RKO (cell line): ENCODE measurements at places on chromosomes 13 and 19.

- DNase-seq = no peak
Measured at GRCh38 chr13:103757361-103757760, 691.1 kb upstream of the SLC10A2 start.

DNA sequence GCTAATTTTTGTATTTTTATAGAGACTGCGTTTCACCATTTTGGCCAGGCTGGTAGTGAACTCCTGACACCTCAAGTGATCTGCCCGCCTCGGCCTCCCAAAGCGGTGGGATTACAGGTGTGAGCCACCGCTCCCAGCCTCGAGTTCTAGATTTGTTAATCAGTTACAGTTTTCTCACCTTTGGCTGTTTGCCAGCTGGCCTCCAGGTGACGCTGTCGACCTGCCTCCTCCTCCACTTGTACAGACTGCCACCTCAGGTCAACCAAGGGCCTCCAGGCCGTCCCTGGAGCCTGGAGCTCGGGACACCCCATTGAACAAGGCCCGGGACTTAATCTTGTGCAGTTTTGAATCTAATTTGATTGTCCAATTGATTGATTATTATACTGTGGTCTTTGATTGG lies 45.5 kb downstream of the IER2 start:
- no peak for DNase-seq

DNA sequence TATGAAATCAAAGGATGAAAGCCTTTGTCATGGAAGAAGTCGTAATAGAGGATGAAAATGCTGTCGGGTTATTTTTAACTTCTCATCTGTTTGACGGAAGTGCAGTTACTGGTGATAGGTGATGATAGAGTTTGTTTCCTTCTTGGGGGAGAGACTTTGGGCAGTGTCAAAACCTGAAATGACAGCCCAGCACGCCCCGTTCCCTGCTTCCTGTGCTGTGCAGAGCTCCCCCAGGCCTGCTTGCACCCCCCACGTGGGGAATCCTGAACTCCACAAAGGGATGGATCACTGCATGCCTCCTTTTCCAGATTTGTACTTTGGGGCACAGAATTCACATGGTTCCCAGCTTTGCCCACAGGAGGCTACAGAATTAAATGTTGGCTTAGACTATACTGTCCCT lies 102.7 kb downstream of the ATP11A start:
- DNase-seq = no peak

DNA sequence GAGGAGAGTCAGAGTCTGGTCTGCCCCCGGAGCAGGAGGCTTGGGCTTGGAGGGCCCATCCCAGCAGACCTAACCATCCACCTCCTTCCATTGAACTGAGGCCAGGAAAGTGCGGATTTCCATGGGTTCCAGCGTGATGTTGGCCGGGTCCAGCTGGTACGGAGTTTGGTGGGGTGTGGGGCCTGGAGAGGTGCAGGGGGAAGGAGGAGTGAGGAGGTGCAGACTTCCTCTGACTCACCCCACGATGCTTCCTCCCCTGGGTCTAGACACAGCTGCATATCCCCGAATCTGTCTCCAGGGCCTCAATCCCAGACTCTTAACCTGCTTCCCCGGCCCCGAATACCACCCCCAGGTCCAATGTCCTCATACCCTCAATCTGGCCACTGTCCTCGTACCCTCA lies 20.0 kb downstream of the MAN2B1 start:
- DNase-seq = no peak

DNA sequence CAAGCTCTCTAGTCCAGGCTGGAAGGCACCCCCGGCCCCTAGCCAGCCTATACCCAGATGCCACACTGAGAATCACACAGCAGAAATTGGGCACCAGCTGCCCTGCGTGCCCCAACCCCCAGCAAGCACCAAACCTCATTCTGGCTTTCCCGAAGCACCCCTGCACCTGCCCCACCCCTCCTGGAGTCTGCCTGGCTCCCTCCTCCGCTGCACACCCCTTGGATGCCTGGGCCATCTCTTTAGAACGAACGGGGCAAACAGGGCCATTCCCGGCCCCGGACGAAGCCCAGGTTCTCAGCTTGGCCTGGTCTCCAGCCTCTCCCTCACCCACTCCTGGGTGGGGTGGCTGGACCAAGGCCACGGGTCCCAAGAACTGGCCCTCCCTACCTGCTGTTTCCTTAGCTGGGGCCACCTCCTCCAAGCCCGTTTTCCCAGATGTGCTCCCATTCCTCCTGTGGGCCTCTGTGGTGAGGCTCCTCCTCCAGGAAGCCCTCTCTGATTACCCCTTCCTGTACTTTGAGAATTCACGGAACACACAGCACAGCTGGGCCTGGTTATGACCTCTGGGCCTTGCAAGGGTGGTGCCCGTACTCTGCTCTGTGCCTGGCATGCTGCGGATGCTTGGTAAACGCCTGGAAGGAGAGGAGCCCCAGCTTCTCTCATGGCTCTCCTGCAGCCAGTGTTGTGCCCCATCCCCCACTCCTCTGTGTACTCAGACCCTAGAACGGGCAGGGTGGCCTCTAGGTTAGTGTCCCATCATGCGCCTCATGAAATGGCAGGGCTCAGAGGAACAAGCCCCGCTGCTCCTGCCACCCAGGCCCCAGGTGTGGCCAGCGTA lies 21.4 kb downstream of the CEBPG start:
- no peak for DNase-seq

DNA sequence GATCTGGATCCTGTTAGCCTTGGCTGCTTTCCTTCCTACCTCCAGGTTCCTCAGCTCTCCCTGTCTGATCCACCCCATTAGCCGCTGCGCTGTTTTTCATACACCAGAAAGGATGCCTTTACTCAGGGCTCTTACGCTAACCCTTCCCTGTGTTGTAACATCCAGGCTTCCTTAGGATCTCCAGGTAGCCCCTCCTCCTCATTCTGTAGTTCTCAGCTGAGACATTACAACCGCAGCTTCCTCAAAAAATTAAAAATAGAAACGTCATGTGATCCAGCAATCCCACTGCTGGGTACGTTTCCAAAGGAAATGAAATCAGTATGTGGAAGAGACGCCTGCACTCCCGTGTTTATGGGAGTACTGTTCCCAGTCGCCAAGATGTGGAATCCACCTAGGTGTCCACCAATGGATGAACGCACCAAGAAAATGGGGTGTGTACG lies 18.4 kb upstream of the MYADM start:
- no peak for DNase-seq

DNA sequence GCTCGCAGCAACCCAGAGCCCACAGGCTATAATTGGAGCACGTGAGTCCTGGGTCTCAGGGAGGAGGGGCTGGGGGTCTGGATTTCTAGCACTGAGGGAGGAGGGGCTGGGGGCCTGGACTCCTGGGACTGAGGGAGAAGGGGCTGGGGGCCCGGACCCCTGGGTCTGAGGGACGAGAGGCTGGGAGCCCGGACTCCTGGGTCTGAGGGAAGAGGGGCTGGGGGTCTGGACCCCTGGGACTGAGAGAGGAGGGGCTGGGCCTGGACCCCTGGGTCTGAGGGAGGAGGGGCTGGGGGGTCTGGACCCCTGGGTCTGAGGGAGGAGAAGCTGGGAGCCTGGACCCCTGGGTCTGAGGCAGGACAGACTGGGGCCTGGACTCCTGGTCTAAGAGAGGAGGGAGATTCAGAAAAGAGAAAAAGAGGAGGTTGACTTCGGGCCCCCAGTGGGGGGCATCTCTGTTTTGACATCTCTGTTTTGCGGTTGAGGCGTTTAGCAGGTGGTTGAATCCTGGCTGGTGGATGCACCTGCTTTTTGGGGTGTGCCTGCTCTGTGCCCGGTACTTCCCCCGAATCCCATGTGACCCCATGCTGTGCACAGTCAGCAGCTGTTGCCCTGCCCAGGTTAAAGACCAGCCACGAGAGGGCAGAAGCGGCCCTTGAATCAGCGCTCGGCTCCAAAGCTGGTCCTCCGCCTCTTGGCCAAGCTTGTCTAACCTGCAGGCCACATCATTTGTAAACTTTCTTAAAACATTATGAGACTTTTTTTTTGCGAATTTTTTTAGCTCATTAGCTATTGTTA lies 10.5 kb downstream of the PVR start:
- no peak for DNase-seq

DNA sequence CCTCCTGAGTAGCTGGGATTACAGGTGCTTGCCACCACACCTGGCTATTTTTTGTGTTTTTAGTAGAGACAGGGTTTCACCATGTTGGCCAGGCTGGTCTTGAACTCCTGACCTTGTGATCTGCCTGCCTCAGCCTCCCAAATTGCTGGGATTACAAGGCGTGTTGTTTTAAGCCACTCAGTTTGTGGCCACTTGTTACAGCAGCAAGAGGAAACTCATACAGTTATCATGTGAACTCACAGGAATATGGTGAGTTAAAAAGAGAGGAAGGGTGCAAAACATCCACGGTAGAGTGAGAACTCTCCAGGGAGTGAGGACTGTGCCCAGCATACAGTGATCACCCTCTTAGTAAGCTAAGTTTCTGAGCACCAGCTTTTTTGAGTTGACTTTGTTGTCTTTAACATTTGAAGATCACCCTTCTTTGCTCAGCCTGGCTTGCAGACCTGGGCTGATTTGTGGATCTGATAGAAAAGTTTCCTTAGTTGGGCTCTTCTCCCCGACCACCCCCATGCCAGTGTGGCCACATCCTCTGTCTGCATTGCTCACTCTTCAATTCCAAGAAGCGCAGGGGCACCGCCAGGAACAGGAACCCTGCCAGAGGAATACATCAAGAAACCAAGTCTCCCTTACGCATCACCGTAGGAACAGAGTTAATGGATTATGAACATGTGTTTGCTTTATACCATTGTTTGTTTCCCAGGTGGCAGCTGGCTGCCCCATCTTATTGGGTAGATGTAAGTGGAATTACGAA lies 16.0 kb downstream of the ALOX5AP start:
- no peak for DNase-seq

GRCh38 chr19:50982186-50982585 lies 1.5 kb downstream of the KLK7 start:
- DNase-seq = no peak

DNA sequence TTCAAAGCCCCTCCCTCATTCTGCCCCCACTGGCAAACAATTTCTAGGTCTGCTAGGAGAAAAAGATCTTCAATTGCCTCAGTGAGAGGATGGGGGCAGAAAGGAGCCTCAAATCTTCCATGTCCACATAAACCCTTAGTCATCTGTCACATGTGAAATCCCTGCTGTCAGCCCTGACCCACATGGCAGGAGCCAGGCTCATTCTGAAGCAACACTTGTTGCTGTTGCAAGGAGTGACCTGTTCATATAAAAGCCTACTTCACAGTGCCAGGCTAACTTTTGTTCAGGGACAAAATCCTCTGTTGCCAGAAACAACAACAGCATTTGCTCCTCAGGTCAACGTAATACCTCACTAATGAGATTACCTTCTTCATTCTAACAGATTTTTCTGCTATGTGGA lies 70.5 kb downstream of the IRS2 start:
- peak; percentile 33 for DNase-seq

DNA sequence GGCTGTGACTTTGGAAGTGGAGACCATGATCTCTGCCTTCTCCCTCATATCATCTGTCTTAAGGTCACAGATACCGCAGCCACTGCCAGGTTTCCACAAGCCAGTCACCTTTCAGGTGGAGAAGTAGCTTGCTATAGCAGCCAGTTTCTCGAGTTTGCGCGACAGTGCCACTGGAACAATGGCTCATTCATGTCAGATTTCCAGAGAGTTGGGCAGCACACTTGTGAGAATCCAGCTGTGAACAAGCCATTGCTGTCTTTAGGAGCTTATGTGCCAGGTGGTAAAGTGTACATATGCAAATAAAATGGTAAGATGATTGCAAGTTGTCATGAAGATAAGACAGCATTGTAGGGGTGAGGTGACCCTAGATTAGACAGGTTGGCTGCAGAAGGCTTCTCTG lies 22.3 kb downstream of the GARRE1 start:
- DNase-seq = no peak

- DNase-seq = no peak
Measured at GRCh38 chr19:45814166-45814780, 835 bp downstream of the RSPH6A start.

DNA sequence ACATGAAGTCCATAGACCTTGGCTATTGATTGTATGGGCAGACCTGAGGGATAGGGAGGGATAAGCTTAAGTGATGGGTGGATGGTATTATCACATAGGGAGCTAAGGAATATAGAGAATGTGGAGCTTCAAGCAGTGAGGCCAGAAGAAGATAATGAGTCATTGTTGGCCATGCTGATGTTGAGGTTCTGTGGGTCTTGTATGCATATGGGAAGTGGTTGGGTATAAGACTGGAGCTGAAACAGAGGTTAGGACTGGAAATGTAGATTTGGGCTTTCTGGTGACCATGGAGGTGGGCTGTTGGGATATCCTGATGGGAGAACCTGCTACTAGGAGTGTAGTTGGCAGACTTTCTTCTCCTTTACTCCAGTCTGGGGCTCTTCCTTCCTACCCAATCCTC lies 73.7 kb upstream of the TSC22D1 start:
- no peak for DNase-seq

DNA sequence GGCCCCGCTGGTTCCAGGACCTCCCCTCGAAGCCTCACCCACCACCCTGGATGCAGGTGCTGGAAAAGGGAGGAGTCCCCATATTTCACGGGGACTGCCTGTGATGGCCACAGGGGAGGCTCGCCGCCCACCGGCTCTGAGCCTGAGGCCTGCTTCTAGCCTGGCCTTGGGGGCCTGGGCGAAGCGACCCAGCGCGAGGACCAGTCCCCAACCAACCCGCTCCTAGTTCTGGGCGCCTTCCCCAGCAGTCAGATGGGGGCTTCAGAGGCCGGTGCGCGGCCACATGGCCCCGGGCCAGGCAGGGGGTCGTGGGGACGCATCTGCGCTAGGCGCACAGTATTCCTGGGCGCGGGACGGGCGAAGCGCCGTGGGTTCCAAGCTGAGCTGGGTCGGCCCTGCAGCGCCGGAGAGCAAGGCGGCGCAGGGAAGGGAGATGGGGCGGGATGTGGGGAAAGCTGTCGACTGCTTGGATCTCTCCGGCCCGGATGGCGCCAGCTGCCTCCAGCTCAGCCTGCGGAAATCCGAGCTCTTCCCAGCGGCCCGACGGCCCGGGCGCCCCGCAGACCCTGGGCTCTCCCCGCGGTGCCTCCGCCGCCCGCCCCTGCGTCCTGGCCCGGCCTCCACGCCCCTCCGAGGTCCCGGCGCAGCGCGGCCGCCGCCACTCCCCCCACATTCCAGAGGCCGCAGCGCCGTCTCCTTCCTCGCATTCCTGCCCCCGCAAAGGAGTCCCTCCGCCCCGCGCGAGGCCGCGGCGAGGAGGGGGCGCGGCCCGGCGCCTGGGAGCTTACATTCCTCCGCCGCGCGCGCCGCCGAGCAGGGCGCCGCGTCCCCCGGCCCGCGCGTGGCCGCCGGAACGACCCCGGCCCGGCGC lies at the start of gene WTIP:
Gene WTIP, plus strand, starts transcription at position 788 of the 871 bp plus-strand sequence. CDS start 217 bp downstream, outside the sequence.
- DNase-seq = no peak

DNA sequence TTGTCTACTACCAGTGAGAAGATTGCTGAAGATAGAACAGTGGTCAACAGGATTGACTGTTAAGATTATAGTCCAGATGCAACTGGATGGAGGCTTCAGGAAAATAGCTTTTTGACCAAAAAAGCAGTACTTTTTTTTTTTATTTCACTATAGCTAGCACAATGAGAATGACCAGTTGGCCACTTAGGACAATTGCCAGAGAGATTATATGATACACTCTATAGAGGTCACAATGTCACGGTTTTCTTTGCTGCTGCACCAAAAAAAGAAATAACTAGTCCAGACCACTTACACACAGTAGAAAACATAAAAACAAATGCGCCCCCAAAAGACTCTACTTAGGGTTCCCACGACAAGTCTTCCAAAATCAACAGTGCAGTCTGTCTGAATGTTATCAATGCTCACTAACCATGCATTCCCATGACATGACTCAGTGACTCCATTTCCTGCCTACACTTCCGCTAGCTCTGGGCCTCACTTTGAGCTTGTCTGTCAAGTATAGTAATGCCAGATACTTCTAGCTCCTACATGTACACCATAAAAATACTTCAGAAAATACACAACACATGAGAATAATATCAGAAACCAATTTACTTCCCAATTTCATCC lies 209.1 kb upstream of the STARD13 start:
- peak; percentile 88 for DNase-seq
